Left lung (tissue), 14 donors: ENCODE measurements at places on chromosomes 7 and 10. TPM values are rescaled to one million over a fixed set of nuclear protein-coding genes. Genes with fewer than 3 reads are reported as not detected.

- H3K36me3 ChIP-seq = no peaks in the 10 kb centered on the region
- H3K4me3 ChIP-seq = peak overlapping the region; percentile 85
- H3K27ac ChIP-seq = peak overlapping the region; percentile 98
- DNase-seq = peak; percentile 58
Measured at GRCh38 chr10:75396631-75397495, 4.7 kb downstream of the ZNF503 start.

The FAM25G gene
- total RNA-seq = not detected

DNA sequence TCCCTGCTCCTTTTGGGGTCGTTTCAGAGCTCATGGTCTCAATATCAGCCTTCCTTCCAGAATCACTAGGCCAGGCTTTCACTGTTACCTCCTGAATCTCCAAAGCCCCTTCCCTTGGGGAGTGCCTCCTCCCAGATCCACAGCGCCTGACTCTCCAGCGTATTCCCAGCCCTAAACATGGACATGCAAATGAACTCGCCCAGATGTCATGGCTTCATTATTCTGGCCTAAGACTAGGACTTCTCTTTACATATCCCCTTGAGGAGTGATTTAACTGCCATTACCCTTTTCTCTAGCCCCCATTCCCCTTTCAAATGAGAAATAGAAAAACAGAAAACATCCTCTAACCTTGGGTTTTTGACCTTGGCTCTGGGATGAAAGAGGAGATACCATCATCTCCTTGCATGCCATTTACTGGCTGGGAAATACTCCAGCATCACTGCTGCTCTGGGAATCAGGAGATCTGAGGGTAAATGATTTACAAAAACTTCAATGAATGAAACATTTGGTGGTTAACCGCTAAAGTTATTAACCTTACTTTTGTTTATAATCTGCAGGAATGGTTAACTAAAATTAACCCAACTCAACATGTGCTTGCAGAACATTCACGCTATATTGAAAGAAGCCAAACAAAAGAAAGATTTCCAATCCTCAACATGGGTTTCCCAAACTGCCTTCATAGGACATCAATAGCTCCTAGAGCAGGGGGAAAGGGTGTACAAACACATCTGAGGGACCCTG, 37.0 kb downstream of the FAM171A1 start:
- no peaks in the 10 kb centered on the region for H3K36me3 ChIP-seq
- DNase-seq = no peak
- H3K27me3 ChIP-seq = no peaks in the 10 kb centered on the region
- H3K4me1 ChIP-seq = no peaks in the 10 kb centered on the region
- no peak overlapping the region for H3K27ac ChIP-seq

The GBX1 gene
- total RNA-seq = not detected

GRCh38 chr7:66190504-66190857, 14.7 kb upstream of the TPST1 start:
- no peak for DNase-seq
- no peaks in the 10 kb centered on the region for H3K27me3 ChIP-seq
- no peaks in the 10 kb centered on the region for H3K36me3 ChIP-seq
- peaks cover 6% of the 10 kb centered on the region for H3K4me1 ChIP-seq
- no peak overlapping the region for H3K4me3 ChIP-seq

The DENND2A gene
- 9.3 TPM for total RNA-seq

The AGAP9 gene
- total RNA-seq = 6.3 TPM

- no peak overlapping the region for H3K27ac ChIP-seq
- H3K4me1 ChIP-seq = no peaks in the 10 kb centered on the region
- H3K36me3 ChIP-seq = no peaks in the 10 kb centered on the region
- DNase-seq = no peak
Measured at GRCh38 chr10:5106553-5106952, 12.3 kb downstream of the AKR1C3 start.

DNA sequence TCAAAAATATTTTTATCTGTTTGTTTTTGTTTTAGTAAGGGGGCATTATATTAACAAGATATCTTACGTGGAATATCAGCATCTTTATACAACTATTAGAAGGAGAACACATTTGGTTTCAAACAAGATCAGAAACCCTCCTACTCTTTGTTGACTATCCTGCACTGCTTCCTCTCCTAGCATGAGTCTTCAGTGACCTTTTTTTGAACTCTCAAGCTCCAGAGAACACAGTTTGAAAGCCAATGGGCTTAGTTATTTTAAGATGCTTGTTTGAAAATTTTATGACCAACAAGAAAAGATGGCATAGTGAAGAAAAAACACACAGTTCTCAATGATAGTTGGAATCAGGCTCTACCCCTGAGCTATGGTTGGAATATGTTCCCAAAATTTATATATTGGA, 37.2 kb upstream of the RTKN2 start:
- H3K27me3 ChIP-seq = no peaks in the 10 kb centered on the region
- H3K36me3 ChIP-seq = no peaks in the 10 kb centered on the region
- H3K4me1 ChIP-seq = no peaks in the 10 kb centered on the region
- no peak overlapping the region for H3K4me3 ChIP-seq
- no peak overlapping the region for H3K27ac ChIP-seq

GRCh38 chr7:98251231-98251600, 816 bp downstream of the TECPR1 start:
- H3K27ac ChIP-seq = peak overlapping the region; percentile 83
- peaks cover 13% of the 10 kb centered on the region for H3K4me1 ChIP-seq
- peak overlapping the region; percentile 97 for H3K4me3 ChIP-seq
- no peaks in the 10 kb centered on the region for H3K27me3 ChIP-seq
- no peak for DNase-seq
